Activated CD4-positive, alpha-beta T cell treated with anti-CD3 and anti-CD28 coated beads, Interleukin-2, amount 50 U/mL, for 16 hours (primary cell): ENCODE measurements at places on chromosomes 12 and 14.

DNA sequence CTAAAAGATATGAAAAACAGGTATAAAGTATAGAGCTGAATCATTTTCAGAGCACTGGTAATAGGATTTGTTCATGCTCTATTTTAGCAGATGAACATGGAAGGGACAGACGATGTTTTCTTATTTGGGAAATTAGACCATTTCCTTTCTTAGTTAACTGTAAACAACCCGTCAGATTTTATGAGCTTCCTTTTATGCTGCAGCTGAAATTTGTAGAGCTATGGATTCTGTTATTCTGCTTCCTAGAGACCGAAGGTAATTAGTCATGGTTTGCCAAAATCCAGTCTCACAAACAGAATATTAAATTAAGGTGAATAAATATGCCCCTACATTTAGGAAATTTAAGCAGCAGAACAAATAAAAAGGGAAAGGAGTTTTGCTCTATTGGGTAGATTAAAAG is 180.2 kb upstream of the SYT1 start:
- DNase-seq, result no peak

GRCh38 chr12:5170844-5171243 is 127.2 kb downstream of the KCNA5 start:
- DNase-seq, result no peak

DNA sequence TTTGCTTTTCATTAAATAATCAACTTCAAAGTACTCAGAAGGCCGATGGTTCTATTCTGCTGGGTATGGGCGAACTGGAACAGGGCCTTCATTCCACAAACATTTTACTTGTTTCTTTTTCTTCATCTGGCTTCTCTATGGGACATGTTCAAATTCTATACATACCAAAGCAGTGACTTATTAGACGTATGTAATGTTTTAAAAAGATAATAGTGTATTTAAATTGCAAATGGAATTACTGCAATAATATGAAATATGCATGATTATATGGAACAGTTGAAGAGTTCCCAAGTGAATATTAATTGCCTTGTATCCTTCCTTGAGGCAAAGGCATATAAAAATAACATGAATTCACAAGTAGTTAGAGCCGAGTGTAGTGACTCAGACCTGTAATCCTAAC is 75.5 kb downstream of the FAR2 start:
- no peak for DNase-seq

DNA sequence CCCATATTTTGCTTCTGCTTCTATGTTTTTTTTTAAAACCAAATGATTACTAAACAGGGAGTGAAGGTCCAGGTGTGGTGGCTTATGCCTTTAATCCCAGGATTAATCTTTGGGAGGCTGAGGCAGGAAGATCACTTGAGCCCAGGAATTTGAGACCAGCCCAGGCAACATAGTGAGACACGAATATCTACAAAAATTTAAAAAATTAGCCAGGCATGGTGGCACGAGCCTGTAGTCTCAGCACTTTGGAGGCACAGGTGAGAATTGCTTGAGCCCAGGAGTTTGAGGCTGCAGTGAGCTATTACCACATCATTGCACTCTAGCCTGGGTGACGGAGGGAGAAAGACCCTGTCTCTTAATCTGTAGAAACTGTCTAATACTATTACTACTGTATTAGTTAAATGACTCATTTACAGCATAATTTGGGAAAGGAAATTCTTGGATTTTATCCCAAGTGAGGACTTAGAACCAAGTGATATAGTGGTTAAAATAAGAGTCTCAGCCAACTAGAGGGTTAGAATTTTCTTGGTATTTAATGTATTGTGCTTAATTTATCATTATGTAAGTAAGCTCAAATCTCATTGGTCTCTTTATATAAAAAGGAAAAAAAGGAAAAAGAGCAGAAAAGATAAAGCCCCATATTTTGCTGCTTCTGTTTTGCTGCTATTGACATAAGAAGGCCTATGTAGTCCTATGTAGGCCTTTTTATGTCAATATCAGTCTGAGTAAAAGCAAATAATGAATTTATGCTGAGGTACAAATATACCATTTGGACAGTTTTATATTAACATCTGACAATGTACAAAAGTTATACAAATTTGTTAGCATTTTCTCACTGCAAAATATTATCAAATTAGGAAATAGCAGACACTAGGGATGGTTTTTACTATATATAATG is 163.4 kb downstream of the RAD51B start:
- DNase-seq, result no peak

- no peak for DNase-seq
Observed at GRCh38 chr14:104350463-104351185, 212.2 kb downstream of the KIF26A start.

DNA sequence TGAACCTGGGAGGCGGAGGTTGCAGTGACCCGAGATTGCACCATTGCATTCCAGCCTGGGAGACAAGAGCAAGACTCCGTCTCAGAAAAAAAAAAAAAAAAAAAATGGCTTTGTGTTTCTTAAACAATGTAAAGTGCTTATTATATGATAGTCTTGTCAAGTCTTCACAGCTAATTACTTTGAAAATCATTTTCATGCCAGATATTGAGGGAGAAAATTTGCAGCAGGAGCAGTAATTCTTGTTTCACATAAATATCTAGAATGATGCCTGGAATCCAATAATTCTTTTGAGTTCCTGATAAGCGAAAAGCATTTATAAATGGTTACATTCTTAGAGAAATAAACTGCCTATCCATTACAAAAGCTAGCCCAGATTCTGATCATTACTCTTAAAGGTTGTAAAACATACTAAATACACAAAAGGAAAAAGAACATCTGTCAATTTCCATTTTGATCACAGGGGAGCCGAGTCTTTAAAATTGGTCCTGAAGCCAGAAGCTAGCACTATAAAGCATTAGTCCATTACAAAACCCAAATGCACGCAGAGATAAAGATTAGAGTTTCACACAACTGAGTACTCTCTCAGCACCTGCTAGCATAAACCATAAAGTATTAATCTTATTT is 50.3 kb downstream of the IFT81 start:
- DNase-seq, result no peak

DNA sequence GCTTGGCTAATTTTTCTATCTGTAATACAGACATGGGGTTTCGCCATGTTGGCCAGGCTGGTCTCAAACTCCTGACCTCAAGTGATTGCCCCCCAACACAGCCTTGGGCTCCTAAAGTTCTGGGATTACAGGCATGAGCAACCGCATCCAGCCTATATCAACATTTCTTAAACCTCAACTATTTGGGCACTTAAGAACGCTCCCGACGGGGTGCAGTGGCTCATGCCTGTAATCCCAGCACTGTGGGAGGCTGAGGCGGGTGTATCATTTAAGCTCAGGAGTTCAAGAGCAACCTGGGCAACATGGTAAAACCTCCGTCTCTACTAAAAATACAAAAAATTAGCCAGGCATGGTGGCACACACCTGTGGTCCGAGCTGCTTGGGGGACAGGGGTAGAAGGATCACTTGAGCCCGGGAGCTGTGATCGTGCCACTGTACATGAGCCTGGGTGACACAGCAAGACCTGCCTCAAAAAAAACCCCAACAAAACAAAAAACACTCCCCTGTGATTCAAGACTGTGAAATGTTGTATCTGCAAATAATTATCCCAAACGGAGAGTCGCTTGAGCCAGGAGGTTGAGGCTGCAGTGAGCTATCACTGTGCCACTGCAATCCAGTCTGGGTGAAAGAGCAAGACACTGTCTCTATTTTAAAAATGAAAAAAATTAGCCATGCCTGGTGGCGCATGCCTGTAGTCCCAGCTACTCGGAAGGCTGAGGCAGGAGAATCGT is 21.5 kb downstream of the PPTC7 start:
- no peak for DNase-seq

DNA sequence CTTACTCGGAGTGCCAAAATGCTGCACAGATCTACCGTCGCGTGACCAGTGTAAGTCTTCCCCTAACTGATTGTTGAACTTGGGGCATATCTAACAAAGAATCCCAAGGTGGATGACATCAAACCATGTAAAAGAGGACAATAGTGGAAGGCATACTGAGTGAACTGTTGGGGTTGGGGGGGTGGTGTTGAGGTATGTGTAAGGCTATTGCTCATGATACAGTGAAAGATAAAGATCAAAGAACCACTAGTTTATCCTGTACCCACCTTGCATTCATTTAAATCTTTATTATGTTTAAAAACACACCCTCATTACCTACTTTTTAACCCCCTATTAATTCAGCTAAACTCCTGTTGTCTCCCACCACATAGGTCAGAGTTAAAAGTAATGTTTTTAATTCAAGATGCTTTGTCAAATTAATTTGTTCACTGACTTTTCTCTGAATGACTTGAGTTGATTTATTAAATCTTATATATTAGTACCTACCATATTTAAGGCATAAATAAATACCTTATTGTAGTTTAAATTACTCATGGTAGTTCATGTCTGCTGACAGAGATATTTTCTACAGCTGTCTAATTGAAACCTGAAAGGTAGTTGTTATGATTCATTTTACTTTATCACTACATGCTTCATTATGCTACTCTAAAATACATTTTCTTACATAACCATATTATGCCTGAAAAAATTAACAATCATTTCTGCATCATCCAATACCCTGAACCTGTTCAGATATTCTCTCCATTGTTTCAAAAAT is 77.9 kb downstream of the WNK1 start:
- DNase-seq, result no peak

DNA sequence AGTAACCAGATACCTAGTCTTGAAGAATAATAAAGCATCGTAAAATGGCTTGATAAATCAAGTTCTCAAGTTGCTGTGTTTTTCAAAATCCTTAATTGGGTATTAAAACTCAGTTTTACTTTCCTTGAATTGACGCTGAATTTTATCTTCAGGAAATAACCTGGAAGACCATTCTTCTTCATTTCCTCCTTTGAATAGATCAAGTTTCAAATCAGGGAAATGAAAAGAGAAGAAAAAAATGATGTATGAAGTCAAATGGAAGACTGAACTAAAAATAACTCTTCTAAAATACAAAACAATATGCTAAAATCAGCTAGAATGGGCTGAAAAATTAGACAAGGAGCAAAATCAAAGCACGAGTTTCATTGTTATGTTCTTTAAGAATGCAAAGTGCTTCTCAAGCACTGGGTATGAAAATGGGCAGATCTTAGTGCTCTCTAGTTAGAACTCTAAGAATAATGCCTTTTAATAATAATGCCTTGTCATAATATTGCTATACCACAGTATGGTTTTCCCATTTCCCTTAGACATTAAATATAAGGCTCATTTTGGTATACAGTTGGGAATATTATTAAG is 54.6 kb upstream of the CLEC14A start:
- DNase-seq, result no peak
